Effector CD8-positive, alpha-beta T cell (primary cell): ENCODE measurements at places on chromosomes 1 and 21.

DNA sequence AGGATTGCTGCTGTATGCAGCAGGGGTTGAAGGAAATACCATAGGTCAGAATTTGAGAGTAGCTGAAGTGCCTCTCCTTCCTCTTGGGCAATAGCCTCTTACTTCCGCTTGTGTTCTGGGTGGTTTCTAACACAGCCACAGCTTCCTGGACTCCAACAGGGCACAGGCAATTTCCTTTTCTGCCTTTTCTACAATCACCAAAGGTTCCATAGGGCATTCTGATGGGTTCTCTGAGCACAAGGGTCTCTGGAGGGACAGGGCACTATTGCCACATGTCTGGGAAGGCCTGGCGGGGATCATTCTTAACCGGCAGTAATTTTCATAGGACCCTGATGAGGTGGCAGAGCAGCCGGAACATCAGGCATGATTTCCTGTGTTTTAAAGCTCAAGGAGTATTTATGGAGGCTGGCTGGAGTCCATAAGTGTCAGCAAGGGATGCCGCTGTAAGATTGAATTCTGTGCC, 5.5 kb upstream of the AGTRAP start:
- no peak for DNase-seq

- DNase-seq = no peak
Measured at GRCh38 chr1:214500340-214501055, 50.9 kb downstream of the PTPN14 start.

DNA sequence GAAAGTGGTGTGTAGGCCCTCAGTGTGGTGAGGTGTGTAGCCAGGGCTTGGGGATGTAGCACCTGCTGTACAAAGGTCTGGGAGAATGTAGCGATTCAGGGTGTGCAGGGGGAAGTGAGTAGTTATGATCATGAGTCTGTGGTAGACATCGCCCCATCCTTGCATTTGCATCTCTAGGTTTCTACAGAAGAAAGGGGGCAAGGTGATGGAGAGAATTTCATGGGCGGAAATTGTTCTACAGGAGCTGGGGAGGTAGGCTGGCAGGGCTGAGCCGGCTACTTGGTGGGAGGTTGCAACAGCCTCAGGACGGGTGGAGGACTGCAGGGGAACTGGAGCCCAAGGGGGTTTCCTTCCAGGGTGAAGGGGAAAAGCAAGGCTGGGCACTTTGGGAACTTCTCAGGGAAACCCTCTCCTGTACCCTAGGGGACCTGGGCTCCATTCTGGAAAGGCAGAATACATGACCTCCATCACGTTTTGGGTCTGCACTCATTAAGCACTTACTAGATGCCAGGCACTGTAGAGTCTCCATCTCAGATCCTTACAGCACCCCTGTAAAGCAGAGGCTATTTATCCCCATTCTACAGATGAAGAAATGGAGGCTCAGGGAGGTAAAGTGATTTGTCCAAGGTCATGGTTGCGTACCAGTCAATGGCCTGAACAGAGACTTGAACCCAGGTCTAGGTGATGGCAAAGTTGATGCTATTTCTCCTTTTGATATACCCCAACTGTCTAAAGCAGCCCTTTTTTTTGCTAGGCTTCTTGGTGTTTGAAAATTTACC, 14.5 kb upstream of the TNFRSF1B start:
- DNase-seq = no peak

DNA sequence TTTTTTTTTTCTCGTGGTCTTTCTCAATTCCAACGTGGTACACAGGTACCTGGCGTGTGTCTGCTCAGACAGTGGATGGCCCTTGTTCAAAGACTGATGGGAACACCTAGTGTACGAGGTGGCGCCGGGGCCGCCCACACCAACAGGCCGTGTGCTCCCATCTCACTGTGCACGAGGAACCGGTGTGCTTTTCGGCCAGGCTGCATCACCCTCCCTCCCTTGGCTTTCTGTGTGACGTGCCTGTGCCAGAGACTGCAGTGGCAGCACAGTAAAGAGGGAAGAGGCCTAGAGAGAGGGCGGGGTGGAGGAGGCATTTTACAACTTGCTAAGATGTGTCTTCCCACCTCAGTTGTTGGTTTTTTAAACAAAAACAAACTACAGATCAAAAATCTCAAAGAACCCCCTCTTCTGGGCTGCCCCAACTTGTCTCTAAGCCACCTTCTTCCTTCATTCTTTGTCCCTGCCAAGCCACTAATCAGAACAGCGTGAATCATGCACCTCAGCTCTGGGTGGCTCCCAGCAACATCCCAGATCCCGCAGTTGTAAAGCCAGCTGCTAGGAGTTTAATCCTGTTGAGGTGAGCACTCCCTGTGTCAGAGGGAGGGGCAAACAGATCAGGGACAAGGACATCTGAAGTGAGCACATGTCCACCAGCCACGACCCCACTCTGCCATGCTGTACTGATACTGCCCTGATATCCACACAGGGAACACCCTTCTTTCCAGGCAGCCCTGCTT, 20.7 kb downstream of the IRF2BP2 start:
- DNase-seq = no peak

DNA sequence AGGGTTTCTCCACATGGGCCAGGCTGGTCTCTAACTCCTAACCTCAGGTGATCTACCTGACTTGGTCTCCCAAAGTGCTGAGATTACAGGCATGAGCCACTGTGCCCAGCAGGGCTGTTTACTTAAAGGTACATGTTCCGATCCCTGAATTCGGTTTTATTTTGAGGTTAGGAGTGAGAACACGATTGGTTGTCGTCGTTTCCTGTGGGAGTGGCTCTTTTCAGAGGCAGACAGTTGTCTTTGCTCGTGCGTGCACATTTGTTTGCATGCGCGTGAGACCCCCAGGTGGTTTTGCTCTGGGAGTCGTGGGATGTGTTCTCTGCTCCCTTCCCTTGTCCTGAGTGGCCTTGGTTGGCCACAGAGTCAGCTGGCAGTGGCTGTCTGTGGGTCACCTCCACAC, 60.2 kb downstream of the SKI start:
- DNase-seq = no peak

- DNase-seq = no peak
Measured at GRCh38 chr1:245790441-245790840, 635.7 kb downstream of the KIF26B start.

- no peak for DNase-seq
Measured at GRCh38 chr1:26862781-26863684, at the start of gene SFN. SFN (plus strand) TSS chr1:26863149; CDS start chr1:26863213, 64 bp downstream.

DNA sequence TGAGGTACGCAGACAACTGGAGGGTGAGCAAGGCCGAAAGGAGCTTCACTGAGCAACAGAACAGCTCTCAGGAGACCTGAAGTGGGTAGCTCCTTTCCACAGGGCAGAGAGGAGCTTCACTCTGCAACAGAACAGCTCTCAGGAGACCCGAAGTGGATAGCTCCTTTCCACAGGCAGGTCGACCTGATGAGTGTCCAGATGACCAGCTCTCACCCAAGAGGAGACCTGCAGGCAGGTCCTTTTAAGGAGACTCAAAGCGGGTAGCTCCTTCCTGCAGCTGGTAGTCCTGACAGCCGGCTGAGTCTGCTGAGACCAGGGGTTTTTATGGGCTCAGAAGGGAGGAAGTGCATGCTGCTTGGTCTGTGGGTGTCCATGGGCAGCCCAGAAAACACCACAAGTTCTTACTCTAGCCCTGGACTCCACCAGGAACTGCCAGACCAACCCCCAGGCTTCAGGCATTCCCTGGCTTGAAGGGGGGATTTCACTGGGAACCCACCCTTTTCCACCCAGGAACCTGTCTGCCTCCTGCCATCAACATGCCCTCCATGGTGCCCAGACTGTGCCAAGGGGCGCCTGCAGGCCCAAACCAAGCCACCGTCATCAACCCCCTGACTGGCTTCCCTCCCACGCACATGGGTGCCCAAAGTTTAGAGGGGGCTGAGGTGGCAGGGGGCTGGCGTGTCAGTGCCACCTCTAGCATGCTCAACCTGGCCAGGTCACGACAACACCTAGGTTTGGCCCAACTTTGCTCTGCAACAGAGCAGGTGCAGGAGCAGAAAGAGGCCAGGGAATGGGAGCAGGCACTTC, 43.6 kb downstream of the ZBTB8OS start:
- DNase-seq = no peak

GRCh38 chr1:22416555-22417454, 34.8 kb upstream of the ZBTB40 start:
- DNase-seq = peak; percentile 59

- DNase-seq = no peak
Measured at GRCh38 chr1:71949681-71950080, 332.7 kb downstream of the NEGR1 start.
